Stimulated activated CD4-positive, alpha-beta T cell treated with anti-CD3 and anti-CD28 coated beads, Interleukin-4, amount 100 ng/mL, for 4 hours (primary cell): ENCODE measurements at places on chromosomes 16 and 17.
A peak's percentile ranks its signal among the peaks of the same experiment; 100 is the strongest.

- DNase-seq, result no peak
These were observed 14.2 kb upstream of the CCL1 start for GRCh38 chr17:34377078-34377823.

DNA sequence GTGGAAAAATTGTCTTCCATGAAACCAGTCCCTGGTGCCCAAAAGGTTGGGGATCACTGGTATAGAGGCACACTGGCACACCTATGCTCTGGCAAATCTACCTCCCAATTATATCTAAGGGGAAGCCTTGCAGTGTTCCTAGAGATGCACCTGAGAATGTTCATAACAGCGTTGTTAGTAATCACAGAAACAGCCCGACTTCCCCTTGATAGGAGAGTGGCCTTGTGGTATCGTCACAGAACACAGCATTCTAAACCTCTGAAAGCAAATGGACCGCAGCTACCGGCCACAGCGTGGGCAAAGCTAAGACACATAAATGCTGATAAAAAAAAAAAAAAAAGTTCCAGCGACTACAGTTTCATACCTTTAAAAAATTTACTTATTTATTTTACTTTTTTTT lies 39.1 kb upstream of the ADGRG1 start:
- no peak for DNase-seq

DNA sequence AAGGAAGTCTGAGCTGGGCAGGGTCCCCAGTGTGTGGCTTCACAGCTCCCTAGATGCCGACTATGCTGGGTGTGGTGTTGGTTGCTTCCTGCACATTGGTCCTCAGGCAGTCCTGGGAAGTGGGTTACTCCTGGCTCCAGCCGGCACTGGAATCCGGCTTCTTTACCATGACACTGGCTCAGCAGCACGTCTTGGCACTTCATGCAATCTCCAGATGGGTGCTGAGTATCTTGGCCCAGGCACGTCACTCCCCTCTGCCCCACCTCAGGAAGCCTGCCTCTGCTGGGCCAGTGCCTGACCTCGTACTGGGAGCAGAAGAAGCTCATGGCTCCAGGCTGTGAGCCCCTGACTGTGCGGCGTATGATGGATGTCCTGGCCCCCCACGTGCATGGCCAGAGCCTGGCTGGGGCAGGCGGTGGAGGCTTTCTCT lies 24.5 kb downstream of the FCSK start:
- DNase-seq, result no peak

GRCh38 chr16:23254338-23254737 lies 47.8 kb upstream of the SCNN1B start:
- no peak for DNase-seq

- no peak for DNase-seq
These were observed 378.1 kb upstream of the CDH11 start for GRCh38 chr16:65500007-65500406.

- DNase-seq, result no peak
These were observed 310.0 kb downstream of the CBLN1 start for GRCh38 chr16:48971571-48972077.

DNA sequence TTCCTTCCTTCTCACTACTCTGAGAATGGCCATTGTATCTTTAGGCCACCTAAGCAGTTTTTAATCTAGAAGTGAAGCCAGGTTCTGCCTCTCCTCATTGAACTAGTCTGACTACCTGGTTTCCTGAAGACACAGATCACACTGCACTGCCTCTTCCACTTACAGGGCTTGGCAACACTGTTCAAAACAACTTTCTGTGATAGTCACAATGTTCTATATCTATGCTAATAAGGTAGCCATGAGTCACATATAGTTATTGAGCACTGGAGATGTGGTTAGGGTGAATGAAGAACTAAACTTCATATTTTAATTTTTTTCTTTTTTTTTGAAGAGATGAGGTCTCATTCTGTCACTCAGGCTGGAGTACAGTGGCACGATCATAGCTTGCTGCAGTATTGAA lies 26.9 kb downstream of the RND2 start:
- DNase-seq, result no peak

DNA sequence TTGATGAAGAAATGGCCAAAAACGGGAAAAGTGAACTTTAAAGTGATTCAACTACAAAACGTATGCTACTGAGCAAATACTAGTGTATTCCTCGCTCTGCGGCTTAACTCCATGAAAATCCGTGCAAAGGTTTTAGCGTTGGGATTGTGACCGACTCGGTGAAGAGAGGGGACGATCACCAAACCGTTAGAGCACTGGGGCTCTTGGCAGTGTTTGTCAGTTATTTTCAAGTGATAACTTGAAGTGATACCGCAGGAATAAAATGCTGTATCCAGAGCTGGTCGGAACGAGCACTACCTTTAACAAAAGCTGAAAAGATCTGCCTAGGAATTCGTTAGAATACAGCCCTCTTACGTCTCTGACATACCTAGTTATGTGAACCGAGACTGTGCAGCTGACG lies 773 bp upstream of the PPM1D start:
- no peak for DNase-seq

GRCh38 chr17:51121620-51122472 lies 1.2 kb upstream of the SPAG9 start:
- peak; percentile 94 for DNase-seq

DNA sequence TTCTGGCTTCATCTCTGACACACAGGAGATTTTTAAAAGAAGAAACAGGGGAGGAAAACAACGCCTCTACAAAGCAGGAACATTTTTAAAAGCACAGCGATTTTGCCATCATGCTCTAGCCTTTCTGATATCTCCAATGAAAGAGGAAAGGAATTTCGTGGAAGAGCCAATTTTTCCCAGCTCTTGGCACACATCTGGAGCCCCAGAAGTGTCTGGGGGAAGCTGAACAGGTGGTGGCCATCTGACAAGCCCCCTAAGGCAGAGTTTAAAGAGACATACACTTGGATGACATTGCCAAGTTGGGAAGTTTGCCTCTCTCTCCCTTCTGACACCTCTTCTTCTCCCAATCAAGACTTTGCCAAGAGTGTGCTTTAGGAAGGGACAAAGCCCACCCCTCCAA lies 82.1 kb downstream of the CCT6B start:
- DNase-seq, result no peak

GRCh38 chr17:40810494-40810893 lies 10.7 kb upstream of the KRT28 start:
- DNase-seq, result no peak

DNA sequence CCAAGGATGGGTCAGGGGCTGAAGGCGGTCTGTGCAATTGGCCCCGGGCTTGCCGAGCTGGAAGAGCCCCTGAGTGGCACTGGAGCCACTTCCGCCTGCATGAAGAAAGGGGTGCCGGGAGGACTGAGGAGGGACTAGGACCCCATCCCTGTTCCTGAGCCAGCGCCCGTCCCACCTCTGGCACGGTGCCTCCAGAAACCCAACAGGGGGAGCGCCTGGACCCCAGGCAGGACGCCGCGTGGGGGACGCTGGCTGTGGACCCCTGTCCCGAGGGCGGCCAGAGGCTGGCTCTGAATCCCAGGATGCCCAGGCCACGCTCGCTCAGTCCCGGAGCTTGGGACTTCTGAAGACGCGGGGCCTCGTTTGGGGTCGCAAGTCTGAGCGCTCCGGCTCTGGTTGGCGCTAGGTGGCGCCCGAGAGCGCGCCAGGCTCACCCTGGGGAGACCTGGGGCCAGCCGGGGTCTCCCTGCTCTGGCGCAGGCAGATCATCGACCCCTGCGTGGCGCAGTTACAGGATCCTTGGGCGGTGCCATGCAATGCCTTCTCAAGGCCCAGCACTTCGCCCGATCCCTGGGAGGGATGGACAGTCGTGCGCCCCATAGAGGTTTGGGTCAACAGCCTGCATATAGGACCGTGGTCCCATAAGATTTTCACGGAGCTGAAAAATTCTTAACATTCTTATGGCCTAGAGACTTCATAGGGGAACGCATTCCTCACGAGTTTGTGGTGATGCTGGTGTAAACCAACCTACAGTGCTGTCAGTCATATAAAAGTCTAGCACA lies 58.5 kb upstream of the CREBBP start:
- DNase-seq, result peak; percentile 70

- no peak for DNase-seq
These were observed 556 bp upstream of the SPNS1 start for GRCh38 chr16:28974007-28974436.

DNA sequence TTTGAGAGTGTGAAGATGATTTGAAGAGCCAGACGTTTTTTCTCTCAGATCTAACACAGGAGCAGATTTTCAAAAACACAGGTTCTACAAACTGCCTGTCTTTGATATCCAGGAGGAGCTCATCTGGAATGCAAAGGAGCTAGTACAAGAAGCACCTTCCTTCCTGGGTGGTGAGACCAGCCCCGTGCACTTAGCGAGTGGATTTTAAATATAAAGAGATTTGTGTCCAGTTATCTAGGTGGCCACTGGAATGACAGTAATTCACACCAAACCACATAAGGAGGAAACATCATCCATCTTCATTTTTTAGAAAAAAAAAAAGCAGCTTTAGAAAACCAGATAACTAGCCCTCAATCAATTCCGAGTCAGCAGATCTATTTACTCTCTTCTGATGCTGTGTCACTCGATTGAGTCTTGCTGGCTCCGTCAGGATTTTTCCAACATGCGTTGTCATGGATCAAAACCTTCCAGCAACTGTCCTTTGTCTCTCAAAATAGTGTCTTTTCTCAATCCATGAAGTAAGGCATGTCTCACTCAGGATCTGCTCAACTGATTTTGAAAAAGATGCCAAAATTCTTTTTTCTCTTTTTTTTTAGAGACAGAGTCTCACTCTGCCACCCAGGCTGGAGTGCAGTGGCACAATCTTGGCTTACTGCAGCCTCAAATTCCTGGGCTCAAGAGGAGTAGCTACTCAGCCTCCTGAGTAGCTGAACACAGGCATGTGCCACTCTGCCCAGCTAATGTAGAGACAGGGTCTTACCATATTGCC lies 451.2 kb upstream of the PSMD7 start:
- no peak for DNase-seq

GRCh38 chr16:56423584-56424403 lies 1.6 kb downstream of the AMFR start:
- no peak for DNase-seq

GRCh38 chr17:73851091-73851490 lies 206.8 kb upstream of the SDK2 start:
- no peak for DNase-seq
